ENCODE measurements at places on chromosomes 2 and 18.
A peak's percentile ranks its signal among the peaks of the same experiment; 100 is the strongest.

DNA sequence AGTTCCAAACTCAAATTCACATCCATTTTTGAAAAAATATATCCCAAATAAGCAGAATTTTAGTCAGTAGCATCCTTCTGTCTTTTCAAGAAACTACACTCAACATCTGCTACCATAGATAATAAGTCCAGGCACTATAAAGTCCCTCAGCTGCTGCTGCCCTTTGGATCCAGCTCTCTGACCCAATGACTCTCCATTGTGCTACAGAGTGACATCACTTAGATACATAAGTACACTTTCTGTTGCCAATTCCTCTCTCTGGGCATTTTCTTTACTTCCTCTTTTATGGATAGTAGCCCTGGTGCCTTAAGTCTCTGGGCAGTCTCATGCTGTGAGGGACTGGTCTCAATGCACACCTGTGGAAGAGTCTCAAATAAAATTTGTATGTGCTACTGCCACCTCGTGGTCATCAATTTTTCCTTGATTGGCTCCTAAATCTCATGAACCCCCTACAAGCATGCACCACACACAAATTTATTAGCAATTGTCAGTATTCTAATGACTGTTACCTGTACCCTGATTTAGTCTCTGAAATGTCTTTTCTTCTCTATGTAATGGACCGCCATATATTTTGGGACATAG lies 219.2 kb downstream of the LRP1B start:
- no peak for DNase-seq

DNA sequence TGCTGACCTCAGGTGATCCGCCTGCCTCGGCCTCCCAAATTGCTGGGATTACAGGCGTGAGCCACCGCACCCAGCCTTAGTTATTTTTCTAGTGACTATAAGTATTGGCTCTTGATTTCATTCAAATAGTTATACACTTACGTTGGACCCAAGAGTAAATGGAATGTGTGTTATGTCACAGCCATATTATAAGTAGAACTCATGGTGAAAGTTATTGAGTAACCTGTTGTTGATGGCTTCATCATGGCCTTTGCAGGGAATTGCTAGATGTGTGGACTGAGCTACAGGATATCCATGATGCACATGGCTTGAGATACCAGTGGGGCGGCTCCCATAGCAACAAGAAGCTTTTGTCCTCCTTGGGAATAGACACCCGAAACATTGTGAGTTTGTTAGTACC lies 44.7 kb downstream of the AFTPH start:
- no peak for DNase-seq

DNA sequence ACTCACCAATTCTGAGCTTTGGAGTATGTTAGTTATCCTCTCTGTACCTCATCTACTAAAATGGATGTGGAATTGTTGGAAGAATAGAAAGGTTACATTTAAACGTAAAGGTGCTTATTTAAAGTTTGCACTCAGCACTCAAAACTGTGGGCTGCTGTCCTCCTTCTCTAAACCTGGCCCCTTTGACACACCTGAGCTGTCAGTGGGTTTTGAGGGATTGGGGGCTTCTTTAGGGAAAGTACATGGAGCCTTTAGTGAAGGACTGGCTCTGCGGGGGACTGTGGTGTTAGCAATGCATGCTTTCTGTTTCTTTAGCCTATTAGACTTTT lies 47.2 kb downstream of the TET3 start:
- no peak for DNase-seq

DNA sequence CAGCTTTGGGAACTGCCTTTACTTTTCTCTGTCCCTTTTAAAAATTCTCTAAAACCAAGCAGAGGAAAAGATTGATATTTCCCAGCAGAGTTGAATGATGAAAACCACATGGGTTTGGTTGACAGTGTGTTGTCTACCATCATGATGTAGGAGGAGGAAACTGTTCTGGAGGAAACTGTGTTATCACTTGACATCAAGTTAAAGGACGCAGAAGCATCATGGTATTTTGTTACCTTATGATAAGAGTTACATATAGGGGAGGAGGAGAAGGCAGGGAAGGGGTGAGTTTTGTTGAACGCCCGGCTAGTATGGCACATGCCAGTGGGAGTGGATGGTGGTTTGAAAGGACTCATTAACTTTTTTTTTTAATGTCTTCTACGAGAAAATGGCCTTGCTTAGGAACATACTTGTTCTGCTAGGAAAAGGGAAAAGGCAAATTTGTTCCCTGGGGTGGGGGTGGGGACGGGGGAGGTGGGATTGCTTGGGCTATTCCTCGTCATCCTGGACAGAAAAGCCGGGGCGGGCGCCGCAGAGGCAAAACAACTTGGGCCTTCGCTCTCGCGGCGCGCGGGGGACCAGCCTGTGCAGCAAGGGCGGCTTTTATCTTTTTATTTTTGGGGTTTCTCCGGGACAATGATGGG lies 766 bp downstream of the TMEM17 start:
- no peak for DNase-seq

GRCh38 chr2:47002480-47003381 lies 87.1 kb upstream of the MCFD2 start:
- DNase-seq = peak; percentile 60

DNA sequence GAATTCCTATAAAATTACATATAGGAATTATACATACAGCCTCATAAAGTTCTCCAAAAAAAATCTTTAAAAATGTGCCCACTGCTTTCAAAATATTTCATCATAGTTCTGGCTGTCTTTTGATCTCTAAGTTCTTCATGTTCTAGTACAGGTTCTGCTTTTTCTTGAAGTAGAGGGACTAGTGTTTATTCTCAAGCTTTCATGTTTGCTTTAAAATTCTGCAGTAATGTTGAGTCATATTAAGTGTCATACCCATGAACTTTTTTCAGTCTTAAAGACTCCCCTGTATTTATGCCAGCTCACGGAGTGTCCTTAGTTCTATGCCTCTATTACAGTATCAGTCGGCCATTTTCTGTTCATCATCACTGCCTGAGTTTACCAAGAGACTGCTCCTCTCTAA lies 54.8 kb upstream of the CCDC141 start:
- no peak for DNase-seq

GRCh38 chr2:160906878-160907277 lies 253.3 kb upstream of the TANK start:
- no peak for DNase-seq
